ENCODE measurements at places on chromosomes 2 and 18.

DNA sequence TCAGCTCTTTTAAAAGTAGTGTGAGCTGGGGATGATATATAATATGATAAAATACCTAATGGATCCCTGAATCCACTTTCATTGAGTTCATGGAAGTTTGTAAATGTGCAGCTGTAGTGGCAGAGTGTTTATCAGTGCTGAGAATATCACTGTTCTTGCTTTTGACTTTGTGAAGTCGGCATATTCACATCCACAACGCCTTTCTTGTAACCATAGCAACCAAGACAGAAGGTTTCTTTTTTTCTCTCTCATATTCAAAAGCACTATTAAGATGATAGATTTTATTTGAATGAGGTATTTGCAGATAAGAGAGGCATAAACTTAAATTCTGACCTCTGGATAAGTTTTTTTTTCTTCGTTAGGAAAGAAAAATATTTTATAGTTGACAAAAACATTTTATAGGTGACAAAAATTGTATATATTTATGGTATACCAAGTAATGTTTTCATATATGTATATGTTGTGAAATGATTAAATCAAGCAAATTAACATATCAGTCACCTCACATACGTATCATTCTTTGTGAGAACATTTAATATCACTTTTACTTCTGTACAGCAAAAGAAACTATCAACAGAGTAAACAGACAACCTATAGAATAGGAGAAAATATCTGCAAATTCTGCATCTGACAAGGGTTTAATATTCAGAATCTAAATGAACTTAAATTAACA, 130.0 kb downstream of the PLCL1 start:
- DNase-seq: no peak

GRCh38 chr18:55121397-55122170, 162.3 kb upstream of the CCDC68 start:
- no peak for DNase-seq

GRCh38 chr2:10544252-10544651, 96.1 kb upstream of the ODC1 start:
- peak; percentile 45 for DNase-seq

- peak; percentile 1 for DNase-seq
Observed at GRCh38 chr2:206084439-206084869, 1.5 kb downstream of the INO80D start.

GRCh38 chr2:163351966-163352365, 383.8 kb downstream of the FIGN start:
- no peak for DNase-seq

- no peak for DNase-seq
Observed at GRCh38 chr2:148459377-148459778, 185.2 kb upstream of the EPC2 start.

DNA sequence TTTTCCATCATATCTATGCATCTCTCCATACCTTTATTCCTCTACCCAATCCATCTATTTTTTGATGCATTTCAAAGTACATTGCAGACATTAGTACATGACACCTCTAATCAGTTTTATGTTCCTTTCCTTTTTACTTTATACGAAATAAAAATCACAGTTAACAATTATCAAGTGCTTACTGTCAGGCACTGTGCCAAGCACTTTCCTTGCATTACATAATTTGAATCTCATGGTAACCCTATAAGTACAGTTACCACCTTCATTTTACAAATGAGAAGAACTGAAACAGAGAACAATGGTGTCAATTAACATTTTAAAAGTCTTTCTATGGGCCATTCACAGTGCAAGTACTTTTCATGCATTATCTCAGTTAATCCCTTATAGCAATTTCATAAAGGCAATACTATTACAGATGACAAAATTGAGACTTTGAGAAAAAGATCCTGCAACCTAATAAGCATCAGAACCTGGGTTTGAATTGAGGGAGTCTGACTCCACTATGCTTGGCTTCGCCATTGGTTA, 544.4 kb upstream of the TNP1 start:
- no peak for DNase-seq

GRCh38 chr2:200751786-200752185, 59.9 kb upstream of the BZW1 start:
- no peak for DNase-seq

DNA sequence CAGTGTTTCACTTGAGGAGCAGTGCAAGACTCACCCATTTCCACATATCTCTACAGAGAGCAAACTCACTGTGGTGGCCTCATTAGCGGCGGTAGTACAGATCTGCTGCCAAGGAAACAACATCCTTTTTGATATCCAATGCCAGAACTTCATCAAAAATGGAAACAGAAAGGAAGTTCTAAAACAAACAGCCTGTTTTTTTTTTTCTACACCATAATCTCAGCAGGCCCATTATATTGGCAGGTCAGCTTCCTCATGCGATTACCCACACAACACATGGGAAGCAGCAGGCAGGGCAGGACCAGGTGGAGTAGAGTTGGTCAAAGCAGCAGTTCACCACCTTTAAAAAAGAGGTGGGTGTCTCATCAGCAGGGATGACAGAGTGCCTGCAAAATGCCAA, 678.9 kb upstream of the CELF4 start:
- DNase-seq: no peak

GRCh38 chr2:195902857-195903256, 165.8 kb downstream of the DNAH7 start:
- no peak for DNase-seq

GRCh38 chr2:215590010-215590745, 154.3 kb upstream of the FN1 start:
- DNase-seq: no peak

DNA sequence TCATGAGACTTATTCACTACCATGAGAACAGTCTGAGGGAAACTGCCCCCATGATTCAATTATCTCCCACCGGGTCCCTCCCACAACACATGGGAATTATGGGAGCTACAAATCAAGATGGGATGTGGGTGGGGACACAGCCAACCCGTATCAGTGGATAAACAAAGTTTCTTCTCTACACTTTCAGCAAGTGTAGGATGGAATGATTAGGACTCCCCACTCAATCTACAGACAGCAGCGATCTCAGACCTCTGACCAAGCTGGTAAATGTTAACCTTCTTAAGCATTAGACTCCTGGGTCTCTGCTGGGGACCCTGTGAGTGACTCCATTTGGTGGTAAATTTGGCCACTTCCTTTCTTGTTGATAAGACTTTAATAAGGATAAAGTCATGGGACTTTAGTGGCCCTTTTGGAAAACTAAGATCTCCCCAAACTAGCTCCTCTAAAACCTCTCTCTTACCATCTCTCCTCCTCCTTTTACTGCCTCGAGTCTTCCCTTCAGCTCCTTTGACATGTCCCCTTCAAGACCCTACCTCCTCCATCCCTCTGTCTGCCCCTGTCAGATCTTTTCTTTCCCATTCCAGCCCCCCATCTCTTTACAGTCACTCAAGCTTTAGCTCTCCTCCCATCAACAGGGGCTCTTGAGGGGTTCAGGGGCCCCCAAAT, 71.9 kb downstream of the MYL12B start:
- no peak for DNase-seq

GRCh38 chr2:165665614-165666013, 128.4 kb downstream of the GALNT3 start:
- DNase-seq: no peak

GRCh38 chr2:134642938-134643337, 75.9 kb downstream of the TMEM163 start:
- no peak for DNase-seq

- DNase-seq: no peak
Observed at GRCh38 chr2:46569061-46569560, 89.7 kb downstream of the TMEM247 start.

GRCh38 chr2:170034596-170034995, 143.4 kb upstream of the MYO3B start:
- no peak for DNase-seq

DNA sequence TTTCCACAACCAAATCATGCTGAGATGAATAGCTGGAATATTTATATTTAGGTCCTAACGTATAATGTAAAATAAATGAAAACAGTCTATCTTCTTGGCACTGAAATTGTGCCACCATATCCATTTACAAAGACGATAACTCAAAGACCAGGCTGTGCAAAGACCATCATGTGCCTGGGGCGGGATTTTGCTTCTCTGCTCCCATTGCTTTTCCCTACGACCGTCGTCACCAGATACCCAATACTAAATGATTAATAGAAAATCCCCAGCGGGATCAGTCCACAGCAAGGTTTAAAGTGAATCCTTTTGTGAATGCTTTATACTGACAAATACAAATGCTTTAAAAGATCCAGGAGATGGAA, 194.3 kb upstream of the ARL4C start:
- no peak for DNase-seq
